MM.1S (cell line): ENCODE measurements at places on chromosomes 5 and 9.
A peak's percentile ranks its signal among the peaks of the same experiment; 100 is the strongest.

- DNase-seq: peak; percentile 33
Observed at GRCh38 chr5:35815089-35815936, 41.4 kb upstream of the IL7R start.

DNA sequence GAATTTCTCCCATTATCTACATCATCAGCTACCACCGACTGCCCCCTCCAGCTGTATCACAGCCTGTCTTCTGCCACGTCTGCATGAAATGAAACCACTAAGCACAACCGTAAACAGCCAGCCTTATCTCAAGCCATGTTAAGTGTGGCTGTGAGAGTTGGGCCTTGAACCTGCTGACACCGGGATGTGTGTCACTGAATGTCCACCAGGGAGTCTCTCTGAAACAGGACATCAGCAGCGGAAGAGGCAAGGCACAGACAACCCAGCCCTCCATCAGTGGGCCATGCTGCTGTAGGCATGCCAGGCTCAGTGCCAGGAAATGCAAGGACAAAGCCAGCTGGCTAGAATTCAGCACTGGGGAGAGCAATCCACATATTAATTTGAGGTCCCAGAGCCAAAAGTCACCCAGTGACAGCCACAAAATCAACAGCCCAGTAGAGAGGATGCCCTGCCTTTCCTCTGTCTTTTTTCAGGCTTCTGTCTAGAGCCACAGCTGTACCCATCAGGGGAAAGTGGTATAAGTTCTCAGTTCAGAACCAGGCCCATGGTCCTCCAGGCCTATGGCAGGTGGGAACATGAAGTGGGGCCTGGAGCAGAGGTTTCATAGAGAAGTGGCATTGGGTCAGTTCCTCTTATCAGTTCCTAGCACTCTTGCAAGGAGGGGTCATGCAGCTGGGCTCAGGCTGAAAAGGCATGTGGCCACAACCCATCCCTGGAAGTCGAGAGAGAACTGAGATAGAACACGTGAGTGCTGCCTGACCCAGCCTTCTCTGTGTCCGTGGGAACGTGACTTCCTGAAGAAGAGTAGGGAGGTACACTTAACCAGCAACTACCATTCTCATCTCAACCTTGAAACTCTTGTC, 199.4 kb downstream of the ESM1 start:
- peak; percentile 71 for DNase-seq

GRCh38 chr5:40401284-40402006, 278.3 kb upstream of the PTGER4 start:
- no peak for DNase-seq

- peak; percentile 27 for DNase-seq
Observed at GRCh38 chr9:127915325-127915752, 1.5 kb downstream of the ST6GALNAC4 start.

GRCh38 chr9:16031486-16031885, 478.6 kb downstream of the CCDC171 start:
- no peak for DNase-seq

DNA sequence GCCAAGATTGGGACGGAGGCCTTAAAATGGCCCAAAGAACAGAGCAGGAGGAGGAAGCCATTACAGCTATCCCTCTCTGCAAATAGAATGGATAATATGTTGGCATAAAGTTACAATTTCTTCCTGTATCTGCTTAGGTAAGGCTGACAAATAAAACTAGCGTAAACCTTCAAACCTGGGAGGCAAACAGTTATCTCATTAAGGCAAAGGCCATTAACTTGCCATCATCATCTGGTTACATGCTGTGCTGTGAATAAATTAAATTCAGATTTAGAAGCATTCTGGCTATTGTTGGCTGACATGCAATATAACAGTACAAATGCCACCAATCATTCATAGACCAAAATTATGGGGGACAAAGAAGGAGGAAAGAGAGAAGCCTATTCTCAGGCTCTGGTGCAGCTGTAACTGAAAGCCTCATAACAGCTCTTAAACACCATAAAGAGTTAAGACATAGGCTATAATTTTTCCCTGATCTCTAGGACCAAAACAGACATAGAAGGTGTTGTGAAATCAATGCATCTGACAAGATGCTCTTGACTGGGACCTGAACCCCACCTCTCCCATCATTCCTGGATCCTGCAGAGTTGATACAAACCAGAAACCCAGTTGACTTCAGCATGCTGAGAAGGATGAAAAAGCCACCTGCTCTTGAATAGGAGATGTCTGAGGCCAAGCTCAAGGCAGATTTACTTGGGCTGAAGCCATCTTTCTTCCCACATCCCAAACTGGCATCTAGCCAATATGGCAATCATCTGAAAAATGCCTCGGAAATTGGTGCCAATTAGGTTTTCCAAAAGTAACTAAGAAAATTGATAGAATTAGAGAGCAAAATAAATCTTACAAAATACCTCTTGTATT, 62.5 kb downstream of the PLCXD3 start:
- no peak for DNase-seq

GRCh38 chr9:35294066-35294465, 132.3 kb downstream of the UNC13B start:
- DNase-seq: no peak

- no peak for DNase-seq
Observed at GRCh38 chr9:132731230-132731629, 61.0 kb downstream of the GTF3C4 start.

GRCh38 chr5:81907012-81907635, 64.7 kb upstream of the ATG10 start:
- no peak for DNase-seq

- no peak for DNase-seq
Observed at GRCh38 chr5:31972558-31972957, 201.6 kb downstream of the GOLPH3 start.

GRCh38 chr5:146867996-146868708, 10.4 kb downstream of the PPP2R2B start:
- no peak for DNase-seq
